ENCODE measurements at places on chromosomes 13 and 19. TPM values are rescaled to one million over a fixed set of nuclear protein-coding genes. Genes with fewer than 3 reads are reported as not detected.
A peak's percentile ranks its signal among the peaks of the same experiment; 100 is the strongest.

- no peak for DNase-seq
- H3K36me3 ChIP-seq = peaks cover 55% of the 10 kb centered on the region
- no peak overlapping the region for H3K27ac ChIP-seq
Observed at GRCh38 chr13:114105521-114106225, 26.8 kb downstream of the RASA3 start.

Gene PALM
- total RNA-seq = not detected

DNA sequence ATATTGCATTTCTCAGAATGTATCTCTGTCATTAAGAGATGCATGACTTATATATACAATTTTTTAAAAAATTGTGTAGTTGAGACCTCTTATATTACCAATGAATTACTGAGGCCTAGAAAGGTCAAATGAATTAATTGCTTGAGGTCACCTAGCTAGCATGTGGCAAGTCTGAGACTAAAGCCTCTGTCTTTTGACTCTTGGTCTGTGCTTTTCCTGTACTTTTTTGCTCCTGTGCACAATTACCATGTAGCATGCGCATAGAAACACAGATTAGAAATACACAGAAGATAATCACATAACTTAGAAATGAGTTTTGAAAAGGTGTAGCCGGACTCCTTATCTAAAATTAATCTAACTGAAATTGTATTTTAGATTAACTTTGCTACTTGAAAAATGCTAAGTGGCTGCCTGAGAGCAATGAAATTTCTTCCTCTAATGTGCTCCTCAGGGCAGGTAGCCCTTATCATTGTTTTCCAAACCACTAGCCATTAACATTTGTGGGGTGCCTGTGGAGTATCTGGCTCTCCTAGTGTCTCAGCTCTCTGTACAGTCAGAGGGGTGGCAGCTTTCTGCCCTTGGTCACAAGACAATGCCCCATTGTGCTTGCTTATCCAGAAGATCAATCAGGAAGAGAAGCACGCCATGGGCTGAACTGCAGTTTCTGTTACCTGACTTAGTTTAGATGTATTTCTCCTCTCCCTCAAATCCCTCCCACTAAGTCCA is 119.6 kb downstream of the RFC3 start:
- H3K4me1 ChIP-seq = no peaks in the 10 kb centered on the region
- DNase-seq = no peak
- no peak overlapping the region for H3K27ac ChIP-seq
- no peaks in the 10 kb centered on the region for H3K27me3 ChIP-seq

Gene OBI1
- 16.3 TPM for total RNA-seq

Gene STOML3
- total RNA-seq = not detected

DNA sequence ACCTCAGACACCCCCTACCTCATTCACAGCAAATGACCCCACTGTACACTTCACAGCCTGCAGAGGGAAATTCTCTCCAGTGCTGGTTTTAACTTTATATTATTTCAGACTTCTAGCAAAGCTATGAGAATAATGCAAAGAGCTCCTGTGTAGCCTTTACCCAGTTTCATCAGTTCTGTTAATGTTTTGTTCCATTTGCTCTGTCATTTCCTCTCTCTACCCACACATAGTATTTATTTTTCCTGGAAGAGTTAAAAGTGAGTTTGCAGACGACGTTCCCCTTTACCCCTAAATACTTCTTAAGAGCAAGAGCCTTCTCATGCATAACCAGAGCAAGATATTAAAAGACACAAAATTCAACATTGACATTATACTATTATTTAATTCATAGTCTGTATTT is 49.9 kb upstream of the ADGRE1 start:
- no peak overlapping the region for H3K4me3 ChIP-seq
- H3K27ac ChIP-seq = peak overlapping the region; percentile 46
- peaks cover 56% of the 10 kb centered on the region for H3K36me3 ChIP-seq
- peaks cover 24% of the 10 kb centered on the region for H3K4me1 ChIP-seq
- no peaks in the 10 kb centered on the region for H3K27me3 ChIP-seq
- DNase-seq = no peak

Gene DNAJB1
- 114 TPM for total RNA-seq

GRCh38 chr13:102567857-102568256 is 28.9 kb upstream of the TPP2 start:
- H3K4me3 ChIP-seq = no peak overlapping the region
- H3K36me3 ChIP-seq = no peaks in the 10 kb centered on the region
- no peak overlapping the region for H3K27ac ChIP-seq
- H3K27me3 ChIP-seq = peaks cover 16% of the 10 kb centered on the region
- no peaks in the 10 kb centered on the region for H3K4me1 ChIP-seq

DNA sequence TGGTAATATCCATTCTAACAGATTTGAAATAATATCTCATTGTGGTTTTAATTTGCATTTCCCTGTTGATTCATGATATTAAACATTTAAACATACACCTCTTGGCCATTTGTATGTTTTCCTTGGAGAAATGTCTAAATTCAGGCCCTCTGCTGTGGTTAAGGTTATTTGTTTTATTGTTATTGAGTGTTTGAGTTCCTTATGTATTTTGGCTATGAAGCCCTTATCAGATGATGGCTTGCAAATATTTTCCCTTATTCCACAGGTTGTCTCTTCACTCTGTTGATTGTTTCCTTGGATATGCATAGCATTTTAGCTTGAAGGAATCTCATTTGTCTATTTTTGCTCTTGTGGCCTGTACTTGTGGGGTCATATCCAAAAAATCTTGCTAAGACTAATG is 303.6 kb downstream of the GPC5 start:
- H3K27ac ChIP-seq = no peak overlapping the region
- no peak overlapping the region for H3K4me3 ChIP-seq
- H3K36me3 ChIP-seq = no peaks in the 10 kb centered on the region
- DNase-seq = no peak

DNA sequence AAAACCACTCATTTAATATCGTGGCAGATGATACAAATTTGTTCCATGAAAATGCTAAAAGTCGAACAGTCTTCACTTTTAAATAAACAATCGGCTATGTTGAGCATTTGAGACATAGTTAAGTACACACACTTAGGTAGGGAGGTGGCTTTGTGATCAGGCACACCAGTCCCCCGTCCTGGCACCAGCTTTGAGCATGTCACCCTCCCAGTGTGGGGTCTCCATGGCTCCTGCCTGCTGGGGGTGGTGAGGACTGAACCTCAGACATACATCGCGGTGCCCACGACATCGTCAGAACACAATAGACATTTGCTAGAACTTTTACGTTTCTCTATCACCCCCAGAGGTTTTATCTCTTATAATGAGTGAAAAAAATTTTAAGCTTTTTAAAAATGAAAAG is 62.0 kb downstream of the RFX2 start:
- H3K27ac ChIP-seq = no peak overlapping the region
- peaks cover 4% of the 10 kb centered on the region for H3K4me1 ChIP-seq
- no peaks in the 10 kb centered on the region for H3K36me3 ChIP-seq
- no peak overlapping the region for H3K4me3 ChIP-seq
- H3K27me3 ChIP-seq = peaks cover 5% of the 10 kb centered on the region

Gene RBM42
- 99.5 TPM for total RNA-seq

GRCh38 chr13:35920816-35921215 is 210.4 kb downstream of the DCLK1 start:
- H3K36me3 ChIP-seq = no peaks in the 10 kb centered on the region
- no peaks in the 10 kb centered on the region for H3K27me3 ChIP-seq
- no peak for DNase-seq

Gene ATP5F1D
- 171 TPM for total RNA-seq

- no peak overlapping the region for H3K4me3 ChIP-seq
- H3K27me3 ChIP-seq = peaks cover 15% of the 10 kb centered on the region
- no peak for DNase-seq
- no peak overlapping the region for H3K27ac ChIP-seq
- peaks cover 12% of the 10 kb centered on the region for H3K4me1 ChIP-seq
Observed at GRCh38 chr19:54551293-54551692, 22.3 kb upstream of the LILRA2 start.

Gene PABPC3
- total RNA-seq = 0.88 TPM

GRCh38 chr13:99293178-99293577 is 14.0 kb downstream of the GPR183 start:
- H3K4me3 ChIP-seq = no peak overlapping the region
- H3K36me3 ChIP-seq = peaks cover 71% of the 10 kb centered on the region
- DNase-seq = no peak
- peak overlapping the region; percentile 4 for H3K27ac ChIP-seq
- peaks cover 83% of the 10 kb centered on the region for H3K4me1 ChIP-seq
- no peaks in the 10 kb centered on the region for H3K27me3 ChIP-seq

- H3K27me3 ChIP-seq = peaks cover 8% of the 10 kb centered on the region
- no peaks in the 10 kb centered on the region for H3K4me1 ChIP-seq
- H3K4me3 ChIP-seq = no peak overlapping the region
- no peak overlapping the region for H3K27ac ChIP-seq
- no peaks in the 10 kb centered on the region for H3K36me3 ChIP-seq
- no peak for DNase-seq
Observed at GRCh38 chr13:44400736-44401135, 27.1 kb downstream of the SERP2 start.

Gene SPC24
- 72.1 TPM for total RNA-seq

DNA sequence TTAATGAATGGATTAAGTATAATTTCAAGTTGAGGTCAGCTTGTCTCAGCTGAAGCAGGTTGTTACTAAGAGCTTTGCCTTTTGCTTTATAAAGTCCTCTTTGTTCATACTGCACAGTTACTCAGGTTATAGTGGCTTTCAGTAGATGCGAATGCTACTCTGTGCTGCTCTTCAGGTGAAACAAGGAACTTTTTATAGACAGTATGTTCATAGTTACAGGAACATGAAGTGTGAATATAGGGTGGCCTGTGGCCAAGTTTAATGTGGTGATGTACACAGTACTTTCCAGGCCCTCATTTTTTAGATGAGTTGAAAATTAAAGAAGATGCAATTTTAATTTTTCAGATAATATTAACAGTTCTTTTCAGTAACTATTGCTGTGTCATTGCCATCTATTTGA is 20.8 kb downstream of the SUGT1 start:
- no peak for DNase-seq
- no peak overlapping the region for H3K4me3 ChIP-seq
- H3K27me3 ChIP-seq = no peaks in the 10 kb centered on the region

DNA sequence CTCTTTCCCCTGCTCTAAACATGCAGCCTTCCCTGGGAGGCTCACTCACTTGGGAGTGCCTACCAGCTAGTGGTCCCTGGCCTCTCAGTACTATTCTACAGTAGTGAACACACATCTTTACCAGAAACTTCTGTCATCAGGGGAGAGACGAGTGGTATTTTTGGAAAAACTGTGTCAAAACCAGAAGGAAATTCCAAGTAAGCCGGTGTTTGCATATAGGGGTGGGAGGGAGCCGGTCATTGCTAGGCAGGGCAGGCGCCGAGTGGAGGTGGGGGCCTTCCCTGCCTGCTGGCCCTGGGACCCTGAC is 7.0 kb downstream of the RPS9 start:
- H3K27me3 ChIP-seq = no peaks in the 10 kb centered on the region
- peaks cover 92% of the 10 kb centered on the region for H3K4me1 ChIP-seq
- peak overlapping the region; percentile 9 for H3K27ac ChIP-seq
- H3K4me3 ChIP-seq = no peak overlapping the region
- peaks cover 79% of the 10 kb centered on the region for H3K36me3 ChIP-seq

Gene ZNF726
- 9.7 TPM for total RNA-seq

- peaks cover 14% of the 10 kb centered on the region for H3K4me1 ChIP-seq
- no peak for DNase-seq
- H3K4me3 ChIP-seq = no peak overlapping the region
- H3K36me3 ChIP-seq = no peaks in the 10 kb centered on the region
- H3K27me3 ChIP-seq = peaks cover 9% of the 10 kb centered on the region
Observed at GRCh38 chr13:77386880-77387606, 60.1 kb upstream of the MYCBP2 start.

GRCh38 chr19:45931055-45931454 is 16.5 kb upstream of the NANOS2 start:
- H3K27ac ChIP-seq = no peak overlapping the region
- peaks cover 16% of the 10 kb centered on the region for H3K4me1 ChIP-seq
- H3K4me3 ChIP-seq = no peak overlapping the region
- H3K36me3 ChIP-seq = no peaks in the 10 kb centered on the region
- peaks cover 37% of the 10 kb centered on the region for H3K27me3 ChIP-seq

- H3K27me3 ChIP-seq = no peaks in the 10 kb centered on the region
- DNase-seq = no peak
- H3K4me3 ChIP-seq = no peak overlapping the region
- peaks cover 6% of the 10 kb centered on the region for H3K4me1 ChIP-seq
Observed at GRCh38 chr13:49082653-49083536, 107.2 kb downstream of the FNDC3A start.

Gene BEST2
- not detected for total RNA-seq

All from activated CD4-positive, alpha-beta memory T cell treated with anti-CD3 and anti-CD28 coated beads, Interleukin-2, amount 10 ng/mL, durations not matched to agents 7 days and 5 days (primary cell).